SK-N-MC (cell line): ENCODE measurements at places on chromosomes 2 and 18.

GRCh38 chr2:240433973-240434727 is 1.3 kb upstream of the GPC1 start:
- no peak for DNase-seq

- no peak for DNase-seq
Measured at GRCh38 chr2:44009136-44009735, 13.4 kb upstream of the LRPPRC start.

DNA sequence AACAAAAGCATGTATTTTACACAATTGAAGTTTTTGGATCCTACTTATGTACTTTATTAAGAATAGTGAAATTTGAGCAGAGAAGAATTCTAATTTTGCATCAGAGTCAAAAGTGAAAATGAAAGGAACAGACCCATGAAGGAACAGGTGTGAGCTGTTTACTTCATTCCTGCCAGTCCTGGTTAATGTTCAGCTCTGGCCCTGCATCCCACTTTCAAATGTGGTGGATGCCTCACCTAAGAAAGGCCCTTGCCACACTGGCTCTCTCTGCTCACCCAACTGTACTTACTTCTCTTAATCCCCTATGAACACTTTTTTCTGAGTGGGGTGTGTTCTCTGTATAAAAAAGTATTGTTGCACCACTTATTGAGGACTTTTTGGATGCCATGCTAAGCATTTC is 22.2 kb downstream of the FAM110C start:
- DNase-seq: no peak

GRCh38 chr2:97741686-97742085 is 28.3 kb downstream of the ZAP70 start:
- DNase-seq: no peak

DNA sequence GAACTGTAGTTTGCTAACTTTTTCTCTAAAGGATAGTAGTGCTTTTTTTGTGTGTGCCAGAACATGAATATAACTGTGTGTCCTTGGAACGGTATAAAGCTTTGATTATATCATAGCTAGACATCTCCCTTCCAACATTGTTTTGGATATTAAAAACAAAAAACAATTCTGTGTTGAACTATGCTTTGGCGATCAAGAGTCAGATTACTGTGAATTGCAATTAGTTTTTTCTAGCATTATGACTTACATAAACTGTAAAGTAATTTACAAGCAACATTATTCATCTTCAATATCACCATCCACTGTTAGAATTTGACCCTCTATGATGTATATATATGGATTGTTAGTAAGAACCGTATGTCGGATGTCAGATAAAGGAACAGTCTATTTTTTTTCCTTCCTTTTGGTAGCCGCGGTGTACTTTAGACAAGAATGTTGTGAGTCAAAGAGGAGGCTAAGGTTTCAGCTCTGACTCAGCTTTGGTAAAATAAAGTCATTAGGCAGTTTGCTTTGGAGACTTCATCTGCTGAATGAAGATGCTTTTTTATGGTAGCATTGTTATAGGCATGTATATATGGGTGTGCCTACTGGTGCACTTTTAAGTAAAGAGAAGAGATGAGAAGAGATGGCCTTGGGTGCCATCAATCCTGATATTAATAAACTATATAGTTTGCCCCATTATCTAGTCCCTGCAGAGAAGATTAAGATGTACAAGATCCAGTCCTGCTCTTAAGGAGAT is 76.4 kb downstream of the LTBP1 start:
- DNase-seq: no peak

DNA sequence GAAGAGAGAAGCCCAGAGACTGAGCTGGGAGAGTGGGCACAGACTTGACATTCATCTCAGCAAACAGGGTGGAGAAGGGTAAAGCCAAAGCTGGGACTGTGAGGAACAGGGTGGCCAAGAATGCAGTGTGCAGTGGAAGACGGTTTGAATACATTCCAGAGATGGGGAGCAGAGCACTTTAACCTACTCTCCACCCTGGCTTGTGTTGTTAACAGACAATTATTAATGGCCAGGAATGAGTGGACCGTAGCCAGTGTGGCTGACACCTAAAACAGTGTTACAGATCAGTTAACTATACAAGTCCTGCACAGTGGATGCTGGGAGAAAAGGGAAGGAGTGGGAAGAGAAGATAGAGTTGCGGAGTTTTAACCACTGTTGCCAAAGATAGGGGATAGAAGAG is 7.4 kb upstream of the NAB1 start:
- DNase-seq: no peak
